ENCODE measurements at places on chromosomes 16 and 17.

- no peak for DNase-seq
These were observed 21.7 kb upstream of the PAFAH1B1 start for GRCh38 chr17:2571523-2572303.

GRCh38 chr17:27294689-27295630, 1.0 kb downstream of the WSB1 start:
- DNase-seq, result no peak

- DNase-seq, result no peak
These were observed 14.5 kb downstream of the SNX11 start for GRCh38 chr17:48121923-48122664.

DNA sequence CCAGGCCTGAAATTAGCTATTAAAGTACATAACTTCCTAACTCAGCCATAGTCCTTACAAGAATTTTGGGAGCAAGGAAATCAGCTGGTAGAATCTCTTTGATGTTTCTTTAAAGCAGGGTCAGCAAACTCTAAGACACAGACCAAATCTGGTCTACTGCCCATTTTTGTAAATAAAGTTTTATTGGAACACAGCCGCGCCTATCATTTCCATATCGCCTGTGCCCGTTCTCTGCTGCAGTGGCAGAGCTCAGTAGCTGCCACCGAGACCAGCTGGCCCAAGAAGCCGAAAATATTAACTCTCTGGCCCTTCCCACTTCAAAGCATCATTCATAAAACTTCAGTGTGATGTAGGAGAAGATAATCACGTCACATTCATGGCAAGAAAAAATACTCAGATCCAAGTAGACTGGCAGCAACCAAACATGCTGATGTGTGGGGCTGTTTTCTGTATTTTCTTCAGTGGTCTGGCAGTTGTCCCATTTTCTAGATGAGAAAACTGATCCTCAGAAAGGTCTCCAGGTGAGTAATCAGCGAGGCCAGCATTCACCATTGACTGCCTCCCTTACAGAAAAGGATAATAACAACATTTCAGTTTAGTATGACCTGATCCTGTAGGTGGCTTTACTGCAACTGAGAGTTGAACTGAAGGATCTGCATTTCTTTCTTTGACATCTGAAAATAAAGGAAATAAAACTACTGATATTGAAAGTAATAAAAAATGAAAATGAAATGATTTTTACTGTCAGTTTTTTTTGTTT, 18.0 kb upstream of the HSBP1 start:
- DNase-seq, result no peak

DNA sequence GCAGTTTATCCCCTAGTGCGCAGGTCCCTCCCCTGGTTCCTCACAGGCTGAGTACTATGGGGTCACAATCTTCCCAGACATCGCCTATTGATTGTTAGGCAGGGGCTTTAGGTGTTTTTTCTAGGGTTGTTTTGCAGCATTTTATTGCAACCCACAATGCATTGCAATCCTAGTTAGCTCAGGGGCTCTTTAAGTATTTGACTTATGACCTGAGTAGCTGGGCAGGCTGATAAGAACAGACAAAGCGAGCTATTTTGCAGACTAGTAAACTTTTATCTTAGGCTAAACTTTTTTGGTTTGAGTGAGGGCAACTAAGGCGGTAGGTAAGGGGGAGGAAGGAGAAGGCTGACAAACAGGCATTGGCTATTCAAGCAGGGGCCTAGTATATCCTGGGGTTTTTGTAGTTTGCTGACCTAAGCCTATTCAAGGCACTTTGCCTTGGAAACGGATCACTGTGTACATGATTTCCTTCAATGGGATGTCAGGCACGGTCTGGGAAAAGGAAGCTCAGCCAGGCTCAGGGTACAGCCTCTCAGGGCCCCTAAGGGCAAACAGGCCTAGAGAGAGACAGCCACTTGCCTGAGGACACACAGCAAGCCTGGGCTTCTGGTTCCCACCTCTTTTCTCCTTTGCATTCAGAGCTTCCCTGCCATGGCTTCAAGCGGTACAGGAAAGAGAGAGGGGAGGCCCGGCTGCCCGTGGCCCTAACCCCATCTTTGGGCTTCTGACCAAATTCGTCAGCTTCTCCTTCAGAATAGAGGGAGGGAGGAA, 6.4 kb downstream of the DRC7 start:
- DNase-seq, result no peak

DNA sequence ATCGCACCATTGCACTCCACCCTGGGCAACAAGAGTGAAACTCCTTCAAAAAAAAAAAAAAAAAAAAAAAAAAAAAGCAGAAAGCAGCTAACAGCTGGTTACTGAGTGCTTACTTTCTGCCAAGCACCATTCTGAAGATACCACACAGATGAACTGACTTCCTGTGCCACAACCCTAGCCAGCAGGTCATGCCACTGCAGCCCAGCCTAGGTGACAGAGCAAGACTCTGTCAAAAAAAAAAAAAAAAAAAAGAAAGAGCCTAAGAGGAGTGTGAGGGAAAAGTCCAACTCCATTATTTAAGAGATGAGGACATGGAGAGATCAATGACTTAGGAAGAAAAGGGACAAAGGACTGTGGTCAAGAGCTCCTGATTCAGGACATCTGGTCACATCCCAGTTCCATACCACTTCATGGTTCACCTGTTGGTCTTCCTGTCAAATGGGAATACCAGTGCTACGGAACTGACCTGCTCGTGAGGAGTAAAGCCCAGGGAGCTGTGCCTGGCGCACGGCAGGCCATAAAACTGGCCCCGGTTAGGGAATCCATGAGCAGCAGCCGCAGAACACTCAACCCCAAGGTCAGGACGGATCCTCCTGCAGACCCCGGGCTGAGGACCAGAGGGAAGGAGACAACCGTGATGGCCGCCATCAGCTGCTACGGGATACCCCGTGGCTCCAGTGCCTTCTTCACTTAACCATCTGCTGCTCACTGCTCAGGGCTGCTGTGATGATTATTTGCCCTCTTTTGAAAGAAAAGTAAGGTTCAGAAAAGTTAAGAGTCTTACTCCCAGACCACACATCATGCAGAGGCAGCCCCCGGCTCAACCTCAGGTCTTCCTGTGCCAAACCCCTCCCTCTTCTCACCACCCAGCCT, 950 bp downstream of the KLHDC4 start:
- DNase-seq, result no peak

GRCh38 chr17:50668838-50669581, 34.3 kb downstream of the ABCC3 start:
- DNase-seq, result no peak

- no peak for DNase-seq
These were observed 3.5 kb upstream of the UQCC4 start for GRCh38 chr16:1424028-1424427.

DNA sequence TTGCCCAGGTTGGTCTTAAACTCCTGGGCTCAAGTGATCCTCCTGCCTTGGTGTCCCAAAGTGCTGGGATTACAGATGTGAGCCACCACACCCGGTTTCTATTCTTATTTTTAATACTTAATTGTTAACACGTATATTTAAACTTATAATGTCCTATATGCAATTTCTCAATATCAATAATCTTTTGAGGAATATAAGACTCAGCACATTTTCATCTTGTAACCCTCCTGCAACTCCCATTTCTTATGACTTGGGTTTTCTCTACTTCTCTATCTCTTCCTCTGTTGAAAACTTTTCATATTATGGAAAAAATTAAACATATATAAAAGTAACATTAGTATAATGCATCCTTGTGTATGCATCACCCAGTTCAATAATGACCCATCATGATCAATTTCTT, 150.7 kb downstream of the PRKCB start:
- DNase-seq, result no peak

GRCh38 chr16:30775392-30776188, 11.4 kb downstream of the ZNF629 start:
- DNase-seq, result no peak

- DNase-seq, result no peak
These were observed 61.7 kb upstream of the MRC2 start for GRCh38 chr17:62565817-62566216.

GRCh38 chr17:33463887-33464286, 170.8 kb upstream of the ASIC2 start:
- no peak for DNase-seq

All from activated gamma-delta T cell (primary cell).